ENCODE measurements at places on chromosomes 4 and X.
A peak's percentile ranks its signal among the peaks of the same experiment; 100 is the strongest.

DNA sequence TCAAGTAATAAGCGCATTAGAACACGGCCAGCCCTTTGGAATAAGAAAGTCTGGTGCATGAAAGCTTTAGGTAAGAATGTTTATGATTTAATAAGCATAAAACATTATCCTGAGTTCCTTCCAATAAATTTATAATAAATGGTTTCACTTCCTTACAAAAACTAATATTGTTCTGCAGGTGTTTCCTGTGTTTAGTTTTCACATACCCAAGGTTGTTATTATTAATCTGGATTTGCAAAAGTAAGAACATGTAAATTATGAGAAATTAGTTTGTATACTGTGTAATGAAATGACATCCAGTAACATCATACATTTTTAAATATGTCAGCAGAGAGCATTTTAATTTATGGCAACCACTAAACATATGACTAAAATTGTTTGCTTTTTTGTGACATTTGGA lies 72.1 kb downstream of the BANK1 start:
- no peak for DNase-seq

DNA sequence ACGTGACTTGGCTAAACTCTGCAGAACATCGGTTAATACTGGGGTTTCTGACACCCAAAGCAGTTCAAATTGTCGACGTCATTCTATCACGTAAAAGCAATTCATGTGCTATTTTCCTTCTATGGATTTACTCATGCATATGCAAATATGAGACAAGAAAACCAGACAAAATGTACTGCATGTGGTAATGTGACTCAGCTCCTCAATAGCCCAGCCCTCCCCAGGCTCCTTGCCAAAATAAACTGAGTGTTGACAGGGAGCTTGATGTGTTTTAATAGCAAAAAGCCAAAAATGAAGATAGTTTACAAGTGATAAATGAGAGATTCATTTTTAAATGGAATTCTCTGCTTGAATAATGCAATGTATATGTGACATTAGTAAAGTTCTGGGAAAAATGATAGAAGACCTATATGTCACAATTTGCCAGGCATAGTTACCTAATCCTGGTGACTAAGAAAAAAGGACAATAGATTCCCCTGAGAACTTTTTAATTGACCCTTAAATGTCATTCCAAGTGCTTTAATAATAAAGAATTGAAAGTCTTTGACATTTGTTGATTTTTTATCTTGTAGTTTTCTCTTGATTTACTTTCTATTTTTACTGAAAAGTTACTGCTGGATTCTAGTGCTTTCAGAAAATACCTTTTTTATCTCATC lies 1700.6 kb upstream of the TENM3 start:
- no peak for DNase-seq

DNA sequence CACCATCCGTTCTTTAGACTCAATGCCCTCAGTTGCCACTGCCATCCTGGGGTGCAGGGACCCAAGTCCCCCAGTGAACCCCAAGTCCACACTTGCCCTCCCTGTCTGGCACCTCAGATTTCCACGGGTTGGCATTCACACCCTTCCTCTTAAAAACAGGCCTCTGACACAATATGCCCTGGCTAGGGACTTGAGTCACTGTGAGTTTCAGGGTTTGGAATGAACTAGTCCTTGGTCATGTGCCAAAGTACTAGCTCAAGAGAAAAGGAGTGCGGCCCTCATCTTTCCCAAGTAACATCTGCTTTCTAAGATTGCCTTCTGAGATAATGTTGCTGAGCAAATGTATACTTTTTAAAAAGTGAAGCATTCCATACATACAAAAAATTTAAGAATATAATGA lies 134.0 kb downstream of the MID1 start:
- DNase-seq = no peak

GRCh38 chr4:58761563-58761962 lies 1651.4 kb upstream of the IGFBP7 start:
- DNase-seq = no peak

DNA sequence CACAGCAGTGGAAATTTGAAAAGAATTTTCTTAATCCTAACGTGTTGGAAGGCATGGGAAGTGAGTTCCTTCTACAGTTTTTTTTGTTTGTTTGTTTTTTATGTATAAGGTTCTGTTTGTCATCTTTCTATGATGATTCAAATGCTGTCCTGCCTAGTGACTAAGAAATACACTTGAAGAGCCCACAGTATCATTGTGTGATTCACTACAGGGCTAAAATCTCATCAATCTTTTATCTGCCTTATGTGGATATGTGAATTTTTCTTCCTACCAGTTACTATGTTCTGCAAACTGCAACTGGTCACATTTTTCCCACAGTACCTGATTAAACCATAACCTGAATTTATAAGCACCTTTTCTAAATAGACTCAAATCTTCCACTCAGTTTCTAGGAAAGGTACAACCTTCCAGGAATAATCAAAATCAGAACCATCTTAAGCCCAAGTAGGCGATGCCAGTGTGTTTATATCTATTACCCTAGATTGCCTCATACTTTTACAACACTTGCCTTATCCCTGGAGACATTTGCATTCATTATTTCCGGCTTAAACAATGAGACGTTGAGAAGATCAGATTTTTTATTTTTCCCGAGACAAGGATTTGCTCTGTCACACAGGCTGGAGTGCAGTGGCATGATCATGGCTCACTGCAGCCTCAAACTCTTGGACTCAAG lies 214.6 kb upstream of the GALNT7 start:
- peak; percentile 2 for DNase-seq

GRCh38 chr4:138775890-138776289 lies 239.7 kb upstream of the NOCT start:
- no peak for DNase-seq

DNA sequence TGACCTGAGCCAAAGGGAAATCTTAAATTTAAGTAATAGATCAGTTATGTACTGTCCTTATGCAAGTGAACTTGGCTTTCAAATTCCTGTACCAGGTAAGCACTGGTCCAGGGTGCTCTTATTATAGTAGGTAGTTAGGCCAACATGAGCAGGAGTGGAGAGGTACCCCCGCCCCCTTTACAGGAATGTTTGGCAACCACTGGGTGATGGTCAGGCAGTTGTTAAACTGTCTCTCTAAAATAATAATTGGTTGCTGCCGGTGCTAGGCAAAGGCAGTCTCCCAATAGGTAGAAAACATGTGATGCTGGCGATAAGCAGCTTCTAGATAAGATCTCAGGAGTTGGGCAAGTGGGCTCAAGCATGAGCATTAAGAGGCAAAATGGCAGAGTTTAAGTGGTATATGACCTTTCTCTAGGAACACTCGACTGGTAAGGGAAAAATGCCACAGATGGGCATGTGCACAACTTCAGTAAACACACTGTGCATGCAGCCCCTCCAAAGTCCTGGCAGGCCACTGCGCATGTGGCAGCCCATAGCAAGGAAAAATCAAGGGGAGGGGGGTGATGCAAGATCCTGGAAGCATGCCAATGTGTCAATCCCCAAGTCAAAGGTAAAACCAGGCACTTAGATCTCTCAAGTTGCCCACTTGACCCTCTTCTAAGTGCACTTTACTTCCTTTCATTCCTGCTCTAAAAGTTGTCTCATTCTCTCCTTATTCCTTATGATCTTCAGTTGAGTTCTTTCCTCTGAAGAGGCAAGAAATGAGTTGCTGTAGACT lies 1239.7 kb downstream of the C4orf33 start:
- DNase-seq = no peak

- no peak for DNase-seq
Measured at GRCh38 chrX:13511241-13511943, 58.0 kb upstream of the EGFL6 start.

- no peak for DNase-seq
Measured at GRCh38 chr4:113901994-113902787, 77.3 kb downstream of the ARSJ start.

DNA sequence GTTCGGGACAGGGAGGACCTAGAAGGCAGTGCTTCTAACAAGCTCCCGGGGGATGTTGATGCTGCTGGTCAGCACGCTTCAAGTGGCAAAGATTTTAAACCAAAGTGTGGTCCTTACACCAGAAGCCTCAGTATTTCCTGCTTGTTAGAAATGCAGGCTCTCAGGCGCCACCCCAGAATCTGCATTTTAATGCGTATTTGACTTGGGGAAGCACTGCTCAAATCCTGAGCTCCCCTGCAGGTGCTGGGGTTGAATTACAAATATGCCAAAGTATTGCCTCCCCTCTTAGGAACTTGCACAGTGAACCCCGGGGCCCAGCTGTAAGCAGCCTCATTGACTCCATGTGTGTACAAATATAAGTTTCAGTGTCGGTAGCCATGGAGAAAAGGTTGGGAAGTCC lies 70.8 kb upstream of the RAI2 start:
- no peak for DNase-seq

DNA sequence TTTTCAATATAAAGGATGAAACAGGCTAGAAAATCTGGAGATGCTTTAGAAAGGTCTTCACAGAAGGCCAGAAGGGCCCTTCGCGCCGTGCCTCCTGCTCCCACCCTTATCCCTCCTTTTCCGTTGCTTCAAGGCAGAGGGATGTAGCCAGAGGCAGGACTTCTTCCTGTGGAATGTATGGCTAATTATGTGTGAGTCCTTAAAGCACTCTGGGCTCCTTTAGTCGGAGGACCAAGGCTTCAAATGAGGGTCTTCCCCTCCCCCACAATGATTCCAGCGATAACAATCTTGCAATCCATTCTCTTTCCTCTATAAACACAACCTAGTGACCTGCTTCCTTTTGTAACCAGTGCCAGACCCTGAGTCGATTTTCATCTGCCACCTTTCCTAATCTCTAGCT lies 103.5 kb downstream of the GPC3 start:
- no peak for DNase-seq

DNA sequence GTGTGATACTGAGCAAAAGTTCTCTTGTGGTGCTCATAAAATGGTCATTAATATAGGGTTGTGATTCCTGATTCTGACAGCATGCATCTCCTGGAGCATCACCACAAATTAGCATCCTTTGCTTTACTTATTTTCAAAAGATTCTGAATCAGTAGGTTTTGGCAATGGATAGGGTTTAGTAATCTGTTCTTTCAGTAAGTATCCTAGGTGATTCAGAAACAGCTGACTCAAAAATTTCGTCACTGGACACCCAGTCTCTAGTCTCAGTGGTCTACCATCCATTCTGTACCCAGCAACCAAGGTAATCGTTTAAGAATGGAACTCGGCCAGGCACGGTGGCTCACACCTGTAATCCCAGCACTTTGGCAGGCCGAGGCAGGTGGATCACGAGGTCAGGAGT lies 4.1 kb downstream of the CBLL2 start:
- DNase-seq = no peak

DNA sequence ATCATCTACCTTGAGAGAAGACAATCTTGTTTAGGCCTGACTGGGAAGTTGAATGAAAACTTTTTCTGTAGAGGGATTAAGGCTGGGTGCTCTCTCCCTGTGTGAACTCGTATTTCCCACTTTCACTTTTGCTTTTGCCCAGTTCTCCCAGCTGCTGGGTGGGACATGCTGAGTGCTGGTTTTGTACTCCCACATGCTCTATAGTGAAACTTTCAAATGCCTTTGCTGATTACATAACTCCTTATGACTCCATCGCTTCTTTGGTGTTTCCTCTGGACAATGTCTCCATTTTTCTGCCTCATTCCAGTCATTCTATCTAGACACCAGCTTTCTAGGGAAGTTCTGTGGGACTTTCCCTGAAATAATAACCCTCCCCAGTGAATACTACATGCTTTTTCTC lies 100.5 kb downstream of the CLNK start:
- DNase-seq = no peak

DNA sequence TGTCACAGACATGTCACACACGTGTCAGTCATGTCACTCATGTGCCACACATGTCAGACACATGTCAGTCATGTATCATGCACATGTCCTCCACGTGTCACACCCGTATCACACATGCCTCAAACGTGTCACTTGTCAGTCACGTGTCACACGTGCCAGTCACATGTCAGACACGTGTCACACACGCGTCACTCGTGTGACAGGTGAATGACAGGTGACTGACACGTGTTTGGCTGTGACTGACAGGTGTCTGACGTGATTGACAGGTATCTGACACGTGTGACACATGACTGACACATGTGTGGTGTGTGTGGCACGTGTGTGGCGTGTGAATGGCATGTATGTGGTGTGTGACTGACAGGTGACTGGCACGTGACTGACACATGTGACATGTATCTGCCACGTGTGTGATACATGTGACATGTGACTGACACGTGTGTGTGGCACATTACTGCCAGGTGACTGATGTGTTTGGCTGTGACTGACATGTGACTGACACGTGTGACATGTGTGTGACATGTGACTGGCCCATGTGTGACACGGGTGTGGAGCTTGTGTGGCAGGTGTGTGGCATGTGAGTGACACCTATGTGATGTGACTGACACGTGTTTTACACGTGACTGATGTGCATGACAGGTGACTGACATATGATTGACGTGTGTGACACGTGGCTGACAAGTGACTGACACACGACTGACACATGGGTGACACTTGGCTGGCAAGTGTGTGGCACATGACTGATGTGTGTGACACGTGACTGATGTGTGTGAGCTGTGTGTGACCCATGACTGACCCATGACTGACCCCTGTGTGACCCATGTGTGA lies 90.7 kb upstream of the GPC3 start:
- no peak for DNase-seq

DNA sequence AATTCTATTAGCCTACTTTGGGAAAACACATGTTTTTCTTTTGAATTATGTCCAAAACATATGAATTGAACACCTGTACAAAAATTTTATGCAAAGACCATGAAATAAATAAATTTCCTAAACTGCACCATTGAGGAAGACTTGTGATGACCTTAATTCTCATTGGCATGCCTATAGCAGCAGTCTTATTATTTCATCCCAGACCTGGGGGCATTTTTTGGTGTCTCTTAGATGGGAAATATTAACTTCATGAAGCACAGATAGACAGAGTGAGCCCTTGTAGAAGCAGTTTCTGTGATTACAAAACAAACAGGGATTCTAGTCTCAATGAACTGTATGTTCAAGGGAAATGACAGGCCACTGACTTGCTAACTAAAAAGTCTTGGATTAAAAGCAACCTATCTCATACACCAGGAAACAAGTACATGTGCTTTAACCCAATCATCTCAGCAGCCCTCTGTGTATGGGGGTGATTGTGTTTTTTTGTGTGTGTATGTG lies 32.0 kb upstream of the HPGD start:
- DNase-seq = no peak

- no peak for DNase-seq
Measured at GRCh38 chr4:53371843-53372521, 5.5 kb upstream of the FIP1L1 start.

GRCh38 chr4:173365359-173365996 lies 5.3 kb upstream of the SAP30 start:
- no peak for DNase-seq

DNA sequence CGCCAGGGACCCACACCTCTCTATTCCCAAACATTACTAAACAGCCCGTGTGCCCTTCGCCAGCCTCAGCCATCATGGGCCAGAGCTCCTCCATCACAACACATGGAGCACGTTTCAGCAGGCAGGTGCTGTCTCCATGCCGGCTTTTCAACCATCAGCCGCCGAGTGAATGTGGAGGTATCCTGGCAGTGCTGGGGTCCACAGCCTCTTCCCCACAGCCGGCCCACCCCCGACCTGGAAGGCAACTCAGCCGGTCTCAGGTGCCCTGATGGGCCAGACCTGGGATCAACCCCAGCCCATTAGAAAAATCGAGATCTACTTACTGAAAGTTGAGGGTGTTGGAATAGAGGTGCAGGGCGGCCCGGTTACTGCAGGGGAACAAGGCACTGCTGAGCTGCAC lies 3.1 kb downstream of the NAA10 start:
- no peak for DNase-seq

- no peak for DNase-seq
Measured at GRCh38 chr4:7843831-7844593, 95.6 kb downstream of the AFAP1 start.

GRCh38 chr4:39732728-39733127 lies 34.8 kb downstream of the UBE2K start:
- DNase-seq = no peak
